Left kidney (tissue), 8 donors: ENCODE measurements at places on chromosomes 11 and 22.

GRCh38 chr11:19344661-19345518 lies 104.1 kb upstream of the E2F8 start:
- no peak for DNase-seq

DNA sequence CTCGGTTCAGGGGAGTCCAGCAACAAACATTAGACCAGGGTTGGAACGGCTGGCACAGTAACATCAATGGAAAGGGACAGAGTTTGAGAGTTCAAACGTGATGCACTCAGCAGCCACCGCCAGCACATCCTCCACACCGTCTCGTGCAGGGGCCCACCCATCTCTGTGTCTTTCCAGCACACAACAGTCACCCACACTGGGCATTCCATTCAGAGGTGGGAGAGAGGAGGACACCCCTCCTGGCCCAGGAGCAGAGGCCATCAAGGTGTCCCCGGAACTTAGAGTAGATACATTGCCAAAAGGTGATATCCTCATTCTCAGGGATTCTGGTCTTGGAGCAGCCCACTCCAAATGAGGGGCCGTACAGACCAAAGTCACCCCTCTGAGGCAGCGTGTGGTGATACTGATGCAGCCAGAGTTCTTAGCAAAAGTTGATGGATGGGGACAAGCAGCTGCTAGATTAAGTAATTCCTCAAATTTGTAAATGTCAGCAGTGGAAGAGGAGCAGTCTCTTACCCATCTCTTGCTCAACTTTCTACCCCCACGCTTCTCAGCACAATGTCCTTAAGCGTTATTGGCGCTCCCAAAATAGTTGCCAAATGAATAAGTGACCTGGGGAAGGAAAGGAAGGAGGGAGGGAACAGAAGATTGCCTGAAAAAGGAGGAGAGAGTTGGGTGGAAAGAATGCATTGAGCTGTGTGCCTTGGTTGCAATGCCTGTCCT lies 5.5 kb downstream of the SNAP29 start:
- no peak for DNase-seq

GRCh38 chr11:118287006-118287405 lies 17.5 kb upstream of the CD3E start:
- DNase-seq, result no peak

DNA sequence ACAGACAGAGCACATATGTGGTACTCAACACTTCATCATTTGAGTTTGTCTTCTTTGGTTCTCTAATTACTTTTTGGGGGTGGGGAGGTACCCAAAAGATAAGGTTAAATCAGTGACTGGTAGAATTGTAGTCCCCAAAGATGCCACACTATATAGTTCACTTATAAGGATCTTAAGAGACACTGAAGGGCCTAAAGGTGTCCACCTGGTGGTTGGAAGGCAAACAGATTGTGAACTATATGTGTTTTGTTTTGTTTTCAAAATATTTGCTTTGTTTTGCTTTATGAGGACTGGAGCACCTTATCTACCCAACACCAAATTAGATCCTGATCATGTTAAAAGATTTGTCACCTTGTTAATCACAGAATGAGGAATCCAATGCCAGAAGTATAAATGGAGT lies 136.1 kb downstream of the DCDC1 start:
- DNase-seq, result no peak

- DNase-seq, result no peak
Measured at GRCh38 chr11:128868841-128869671, 2.0 kb upstream of the KCNJ1 start.

DNA sequence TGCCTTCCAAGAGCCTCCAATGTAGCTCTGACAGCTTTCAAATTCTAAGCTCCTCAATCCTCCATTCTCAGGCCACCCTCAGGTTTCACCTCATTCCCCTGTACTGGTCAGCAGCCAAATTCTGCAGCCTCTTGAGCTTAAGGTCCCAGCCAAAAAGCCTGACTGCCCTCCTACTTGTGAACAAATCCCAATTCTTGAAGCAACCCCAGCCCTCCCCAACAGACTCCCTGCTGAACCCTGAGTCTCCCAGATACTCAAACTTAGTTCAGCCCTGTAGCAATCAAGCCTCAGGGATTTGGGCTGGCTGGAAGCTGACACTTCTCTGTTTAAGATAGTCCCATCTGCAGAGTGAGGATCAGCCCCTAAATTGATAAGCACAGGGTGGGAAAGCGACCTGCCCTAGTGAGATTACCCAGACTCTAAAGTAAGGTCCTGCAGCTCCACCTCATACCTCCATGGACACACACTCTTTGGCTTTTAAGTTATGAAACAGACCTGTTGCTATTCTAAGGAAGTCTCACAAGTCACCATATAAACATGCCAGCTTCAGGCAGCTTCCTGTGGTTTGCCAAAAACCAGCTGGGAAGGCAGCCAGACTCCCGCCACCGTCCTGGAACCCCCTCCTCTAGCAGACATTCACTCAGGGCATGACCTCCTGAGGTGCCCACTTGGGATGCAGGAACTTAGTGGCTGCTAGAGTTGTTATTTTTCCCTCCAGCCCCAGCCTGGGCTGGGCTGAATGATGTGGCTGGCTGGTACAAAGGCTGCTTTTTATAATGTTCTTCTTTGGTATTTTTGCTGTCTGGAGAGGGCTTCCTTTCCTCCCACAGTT lies 82.5 kb upstream of the PICALM start:
- DNase-seq, result no peak

GRCh38 chr11:19378814-19379213 lies 138.1 kb upstream of the E2F8 start:
- DNase-seq, result no peak

- no peak for DNase-seq
Measured at GRCh38 chr11:27120211-27120610, 79.6 kb downstream of the BBOX1 start.

DNA sequence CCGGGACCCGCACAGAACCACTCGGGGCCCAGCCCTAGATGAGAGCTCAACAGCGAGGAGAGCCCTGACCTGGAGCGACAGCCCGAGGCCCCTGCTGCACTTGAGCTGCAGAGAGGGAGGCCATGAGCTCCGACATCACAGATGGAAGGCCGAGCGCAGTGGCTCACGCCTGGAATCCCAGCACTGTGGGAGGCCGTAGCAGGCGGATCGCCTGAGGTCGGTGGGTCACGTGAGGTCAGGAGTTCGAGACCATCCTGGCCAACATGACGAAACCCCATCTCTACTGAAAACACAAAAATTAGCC lies 13.8 kb upstream of the BRSK2 start:
- DNase-seq, result no peak

DNA sequence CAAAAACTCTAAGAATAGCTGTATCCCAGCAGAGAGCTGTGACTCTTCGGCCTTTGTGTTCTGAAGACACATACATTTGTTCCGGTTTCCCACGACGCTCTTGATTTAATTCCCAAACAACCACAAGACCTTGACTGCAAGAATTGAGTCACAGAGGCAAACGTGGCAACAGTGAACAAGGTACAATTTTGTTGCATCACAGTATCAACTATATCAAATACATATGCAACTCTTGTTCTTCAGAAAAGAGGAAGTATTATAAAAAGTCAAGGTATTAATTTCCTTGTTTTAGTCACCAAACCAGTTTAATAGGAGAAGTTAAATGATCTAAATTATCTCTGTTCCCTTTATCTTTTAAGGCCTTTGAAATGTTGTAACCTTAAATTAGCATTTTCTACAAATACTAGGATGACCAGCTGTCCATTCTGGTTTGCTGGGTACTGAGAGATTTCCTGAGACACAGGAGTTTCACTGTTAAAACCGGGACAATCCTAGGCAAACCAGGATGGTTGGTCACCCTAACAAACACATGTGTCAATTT lies 11.1 kb downstream of the HPS5 start:
- DNase-seq, result no peak

GRCh38 chr22:44718418-44718817 lies 16.4 kb downstream of the PRR5 start:
- no peak for DNase-seq

DNA sequence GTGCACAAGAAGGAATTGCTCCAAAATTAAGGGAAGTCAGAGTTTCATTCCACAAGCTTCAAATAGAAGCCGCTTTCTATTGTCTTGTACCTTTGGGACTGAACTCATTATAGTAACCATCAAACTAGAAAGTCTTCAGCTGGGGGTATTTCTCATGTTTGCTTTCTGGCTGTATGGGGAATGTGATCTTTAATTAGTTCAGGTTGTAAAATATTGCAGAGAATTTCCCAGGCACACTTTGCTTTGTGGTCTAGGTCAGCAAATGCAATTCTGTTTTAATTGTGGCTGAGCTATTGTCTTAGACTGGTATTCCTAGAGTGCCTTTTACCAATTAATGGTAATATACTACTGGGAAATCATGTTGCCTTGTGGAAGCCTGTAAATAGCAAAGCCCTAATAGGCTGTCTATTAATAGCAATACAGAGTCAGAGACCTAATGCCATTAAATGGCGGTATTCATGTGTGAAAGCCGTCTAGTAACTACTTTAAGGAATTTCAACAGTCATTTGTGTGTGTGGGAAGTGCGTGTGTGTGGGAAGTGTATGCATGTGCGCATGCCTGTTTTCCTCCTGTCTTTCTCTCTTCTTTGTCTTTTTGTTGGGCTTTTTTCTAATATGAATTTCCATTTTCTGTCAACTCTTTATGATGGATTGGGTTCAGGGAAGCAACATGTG lies 276.6 kb downstream of the FAT3 start:
- no peak for DNase-seq

- DNase-seq, result no peak
Measured at GRCh38 chr11:12188548-12189317, 78.3 kb downstream of the MICAL2 start.

GRCh38 chr11:122978299-122978620 lies 3.4 kb downstream of the BSX start:
- no peak for DNase-seq

DNA sequence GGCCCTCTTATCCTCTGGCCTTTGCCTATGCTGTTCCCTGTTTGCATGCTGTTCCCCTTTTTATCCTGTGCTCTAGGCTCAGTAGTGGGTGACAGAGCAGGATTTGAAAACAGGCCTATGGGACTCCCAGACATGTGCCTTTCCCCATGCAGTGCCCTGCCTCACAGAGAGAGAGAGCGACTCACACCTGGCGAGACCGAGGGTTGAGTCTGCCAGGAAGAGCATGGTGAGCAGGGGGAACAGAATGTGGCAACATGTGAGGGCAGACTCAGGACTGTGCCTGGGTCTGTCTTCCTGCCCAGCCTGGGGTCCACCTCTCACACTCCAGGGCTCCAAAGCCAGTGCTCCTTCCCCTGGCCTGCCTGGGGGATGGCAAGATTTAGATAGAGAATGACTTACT lies 75.0 kb downstream of the NFAM1 start:
- DNase-seq, result no peak

GRCh38 chr11:60485987-60486386 lies 6.6 kb upstream of the MS4A12 start:
- DNase-seq, result no peak

DNA sequence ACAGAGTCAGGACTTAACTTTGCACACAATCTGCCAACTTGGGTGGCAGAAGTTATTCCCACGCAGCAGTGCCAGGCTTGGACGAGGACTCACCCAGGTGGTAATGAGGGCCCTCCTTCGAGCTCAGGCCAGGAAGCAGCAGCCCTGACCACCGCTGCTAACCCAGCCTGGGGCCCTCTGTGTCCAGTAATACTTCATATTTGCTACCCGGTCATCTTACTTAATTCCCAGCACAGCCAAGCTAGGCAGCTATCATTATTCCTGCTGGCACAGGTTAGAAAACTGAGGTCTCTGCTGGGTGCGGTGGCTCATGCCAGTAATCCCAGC lies 15.4 kb upstream of the LRP5 start:
- DNase-seq, result no peak

DNA sequence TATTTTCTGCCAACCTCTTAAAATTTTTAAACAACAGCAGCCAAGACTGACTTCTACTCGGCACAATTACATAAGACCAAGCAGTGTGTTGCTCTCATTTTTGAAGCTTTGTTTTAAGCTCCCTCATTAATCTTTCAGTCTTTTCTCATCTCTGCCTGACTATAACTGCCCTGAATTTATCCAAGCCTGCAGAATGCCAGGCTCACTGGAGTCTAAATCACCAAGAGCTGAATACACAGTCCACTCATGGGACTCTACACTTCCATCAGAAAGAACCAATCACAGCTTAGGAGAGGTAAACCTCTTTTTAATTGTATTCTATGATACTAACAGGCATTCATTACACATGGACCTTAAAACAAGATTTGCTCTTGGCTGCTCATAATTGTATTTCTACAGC lies 178.7 kb downstream of the CADM1 start:
- DNase-seq, result no peak

GRCh38 chr11:126419801-126420697 lies 64.6 kb downstream of the ST3GAL4 start:
- DNase-seq, result no peak

DNA sequence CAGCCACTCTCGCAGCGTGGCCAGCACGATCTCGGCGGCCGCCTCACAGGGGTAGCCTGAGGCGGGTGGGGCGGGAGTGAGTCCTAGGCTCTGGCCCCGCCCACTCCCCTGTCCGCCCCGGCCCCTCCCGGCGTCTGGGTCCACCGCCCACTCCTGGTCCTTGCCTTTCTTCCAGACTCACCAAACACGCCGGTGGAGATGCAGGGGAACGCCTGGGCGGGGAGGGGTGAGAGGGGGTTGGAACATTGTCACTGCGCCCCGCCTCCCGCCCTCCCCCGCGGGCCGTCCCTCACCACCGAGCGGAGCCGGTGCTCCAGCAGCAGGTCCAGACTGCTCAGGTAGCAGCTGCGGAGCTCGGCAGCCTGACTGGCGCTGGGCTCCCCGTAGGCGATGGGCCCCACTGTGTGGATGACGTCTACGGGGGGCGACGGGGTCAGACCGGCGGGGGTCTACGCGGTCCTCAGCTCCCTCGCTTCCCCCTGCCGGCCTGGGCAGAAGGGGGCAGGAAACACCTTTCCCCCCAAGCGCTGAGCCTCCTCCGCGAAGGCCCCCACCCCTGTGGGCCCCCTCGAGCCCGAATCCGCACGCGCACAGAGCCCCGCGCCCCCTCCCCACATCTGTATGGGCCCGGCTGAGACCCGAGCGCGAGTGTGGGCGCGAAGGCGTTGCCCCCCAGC lies 13.2 kb downstream of the OTUB1 start:
- DNase-seq, result peak; percentile 71

DNA sequence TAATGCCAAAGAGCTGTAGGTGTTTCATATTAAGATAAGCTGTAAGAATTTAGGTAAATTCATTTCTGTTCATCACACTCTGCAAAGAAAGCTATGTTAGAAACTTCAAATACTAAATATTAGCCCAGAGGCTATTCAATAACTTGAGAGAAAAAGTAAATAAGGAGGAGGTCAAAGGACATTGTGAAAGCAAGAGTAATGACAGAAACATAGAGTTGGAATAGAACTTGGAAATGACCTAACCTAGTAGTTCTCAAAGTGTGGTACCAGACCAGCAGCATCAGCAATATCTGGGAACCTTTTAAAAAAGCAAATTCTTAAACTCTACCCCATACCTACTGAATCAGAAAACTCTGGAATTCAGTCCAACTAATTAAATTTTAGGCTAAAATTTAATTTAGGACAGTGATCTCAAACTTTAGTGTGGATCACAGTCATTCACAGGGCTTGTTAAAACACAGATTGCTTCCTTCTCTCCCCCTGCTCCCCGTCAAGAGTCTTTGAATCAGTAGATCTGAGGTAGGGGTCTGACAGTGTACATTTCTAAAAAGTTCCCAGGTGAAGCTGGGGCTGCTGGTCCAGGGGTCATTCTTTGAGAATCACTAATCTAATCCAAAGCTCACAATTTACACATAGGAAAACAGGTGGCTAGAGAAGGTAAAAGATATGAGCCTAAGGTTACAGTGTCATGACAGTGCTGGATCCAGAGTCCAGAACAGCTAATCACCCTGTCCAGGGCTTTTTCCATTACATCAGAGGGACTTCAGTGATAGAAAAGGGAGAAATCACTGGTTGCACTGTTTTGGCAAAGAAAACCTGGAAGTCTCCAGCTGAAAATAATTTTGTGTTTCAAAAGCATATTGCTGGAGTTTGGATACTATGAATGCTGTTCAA lies 241.1 kb downstream of the SOX6 start:
- DNase-seq, result no peak
